Progenitor cell of endocrine pancreas (in vitro differentiated cells): ENCODE measurements at places on chromosomes 16 and 17. TPM values are rescaled to one million over a fixed set of nuclear protein-coding genes. Genes with fewer than 3 reads are reported as not detected.

Gene PRAC1
- not detected in 2 replicates for total RNA-seq

DNA sequence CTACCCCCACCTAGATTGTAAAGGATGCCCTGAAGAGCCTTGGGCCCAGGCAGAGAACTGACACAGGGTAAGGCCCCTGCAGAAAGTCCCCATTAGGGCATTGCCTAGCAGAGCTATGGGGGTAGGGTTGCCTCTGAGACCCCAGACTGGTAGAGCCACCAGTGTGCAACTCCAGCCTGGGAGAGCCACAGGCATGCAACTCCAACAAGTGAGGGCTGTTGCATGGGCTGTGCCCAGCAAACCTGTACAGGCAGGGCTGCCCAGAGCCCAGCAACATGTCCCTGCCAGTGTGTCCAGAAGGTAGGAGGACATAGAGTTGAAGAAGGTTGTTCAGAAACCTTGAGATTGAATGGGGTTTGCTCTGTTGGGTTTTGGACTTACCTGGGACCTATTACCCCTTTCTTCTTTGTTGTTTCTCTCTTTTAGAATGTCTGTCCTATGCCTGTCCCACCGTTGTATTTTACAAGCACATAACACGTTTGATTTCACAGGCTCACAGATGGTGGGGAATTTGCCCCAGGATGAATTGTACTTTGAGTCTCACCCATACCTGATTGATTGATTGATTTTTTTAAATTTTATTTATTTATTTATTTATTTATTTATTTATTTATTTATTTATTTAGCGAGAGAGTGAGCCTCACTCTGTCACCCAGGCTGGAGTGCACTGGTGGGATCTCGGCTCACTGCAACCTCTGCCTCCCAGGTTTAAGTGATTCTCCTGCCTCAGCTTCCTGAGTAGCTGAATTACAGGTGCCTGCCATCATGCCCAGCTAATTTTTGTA is 16.4 kb downstream of the SGF29 start:
- no peak for DNase-seq

- no peak for DNase-seq
Measured at GRCh38 chr16:48542966-48543365, 67.0 kb downstream of the N4BP1 start.

GRCh38 chr17:75181608-75182318 is 996 bp downstream of the SUMO2 start:
- no peak for DNase-seq

GRCh38 chr17:29625037-29625750 is 2.5 kb upstream of the CORO6 start:
- no peak for DNase-seq

- no peak for DNase-seq
Measured at GRCh38 chr17:6159541-6160231, 89.5 kb downstream of the WSCD1 start.

DNA sequence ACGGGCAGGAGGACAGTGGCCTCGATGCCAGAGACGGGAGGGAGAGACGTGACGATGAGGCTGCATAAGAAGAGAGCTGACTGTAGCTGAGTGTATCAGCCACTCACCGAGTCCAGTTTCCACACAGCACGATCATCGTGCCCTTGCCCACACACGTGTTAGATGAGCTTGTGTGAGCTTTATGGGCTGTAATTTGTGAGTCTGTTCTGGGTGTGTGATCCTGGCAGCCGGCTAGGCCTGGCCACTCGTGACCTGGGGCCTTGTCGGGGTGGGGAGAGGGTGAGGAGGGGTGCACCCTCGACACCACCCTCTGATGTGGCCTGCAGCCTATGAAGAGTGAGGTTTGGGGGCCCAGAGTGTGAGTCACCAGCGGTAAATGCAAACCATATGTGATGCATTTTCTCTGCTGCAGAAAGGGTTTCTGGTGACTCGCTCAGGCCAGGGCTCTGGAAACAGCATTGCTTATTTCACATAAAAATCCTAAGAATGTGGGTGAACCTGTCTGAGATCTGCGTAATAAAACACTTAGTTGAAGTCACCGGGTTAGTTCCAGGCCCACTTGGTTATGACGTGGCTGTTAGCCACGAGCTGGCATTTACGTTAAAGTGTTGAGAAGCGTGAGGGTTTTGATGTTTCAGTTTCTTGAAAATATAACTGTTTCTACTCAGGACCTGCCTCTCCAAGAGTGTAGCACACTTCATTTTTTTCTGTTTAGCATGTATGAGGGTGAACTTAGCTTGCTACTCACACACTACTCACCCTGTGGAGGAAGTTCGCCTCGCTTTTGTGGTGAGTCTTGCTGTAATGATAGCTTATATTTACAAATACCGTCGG is 4.2 kb downstream of the METRNL start:
- no peak for DNase-seq

- no peak for DNase-seq
Measured at GRCh38 chr17:81948635-81949378, 1.8 kb upstream of the MYADML2 start.

GRCh38 chr16:21120976-21121520 is 29.6 kb downstream of the DNAH3 start:
- DNase-seq, result no peak

Gene OR1E2
- not detected in 2 replicates for total RNA-seq

GRCh38 chr17:6075845-6076244 is 5.7 kb downstream of the WSCD1 start:
- DNase-seq, result no peak

DNA sequence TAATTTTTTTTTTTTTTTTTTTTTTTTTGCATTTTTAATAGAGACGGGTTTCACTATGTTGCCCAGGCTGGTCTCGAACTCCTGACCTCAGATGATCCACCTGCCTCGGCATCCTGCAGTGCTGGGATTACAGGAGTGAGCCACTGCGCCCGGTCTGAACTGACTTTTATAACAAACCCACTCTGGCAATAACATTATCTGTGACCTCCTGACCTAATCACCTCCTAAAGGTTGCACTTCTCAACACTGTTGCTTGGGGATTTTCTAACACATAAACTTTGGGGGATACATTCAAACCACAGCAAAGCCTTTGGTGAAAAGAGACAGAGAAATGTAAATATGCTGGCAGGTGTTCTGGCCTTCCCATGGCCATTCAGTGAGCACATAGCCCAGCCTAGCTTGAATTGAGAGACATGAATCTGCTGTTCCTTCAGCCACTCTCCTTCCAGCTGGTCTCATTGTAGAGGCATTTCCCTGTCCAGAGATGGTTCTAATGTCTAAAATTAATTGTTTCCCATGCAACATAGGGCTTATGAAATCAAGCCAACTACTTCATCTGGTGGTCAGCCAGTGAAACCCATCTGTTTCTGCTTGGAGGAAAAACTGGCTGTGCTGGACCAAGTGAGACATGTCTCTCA is 28.3 kb downstream of the LYRM1 start:
- no peak for DNase-seq

Gene C16orf86
- total RNA-seq, result 2.5 and 2.6 TPM in 2 replicates

DNA sequence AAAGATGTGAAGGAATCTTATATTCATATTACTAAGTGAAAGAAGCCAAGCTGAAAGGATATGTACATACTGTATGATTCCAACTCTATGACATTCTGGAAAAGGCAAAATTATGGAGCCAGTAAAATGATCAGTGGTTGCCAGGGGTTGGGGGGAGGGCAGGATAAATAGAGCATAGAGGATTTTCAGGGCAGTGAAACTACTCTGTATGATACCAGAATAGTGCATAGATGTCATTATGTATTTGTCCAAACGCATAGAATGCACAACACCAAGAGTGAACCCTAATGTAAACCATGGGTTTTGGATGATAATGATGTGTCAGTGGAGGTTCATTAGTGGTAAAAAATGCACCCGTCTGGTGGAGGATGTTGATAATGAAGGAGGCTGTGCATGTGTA is 71.0 kb upstream of the ZNF423 start:
- DNase-seq, result no peak

GRCh38 chr17:29107084-29107483 is 64.1 kb downstream of the PIPOX start:
- no peak for DNase-seq

DNA sequence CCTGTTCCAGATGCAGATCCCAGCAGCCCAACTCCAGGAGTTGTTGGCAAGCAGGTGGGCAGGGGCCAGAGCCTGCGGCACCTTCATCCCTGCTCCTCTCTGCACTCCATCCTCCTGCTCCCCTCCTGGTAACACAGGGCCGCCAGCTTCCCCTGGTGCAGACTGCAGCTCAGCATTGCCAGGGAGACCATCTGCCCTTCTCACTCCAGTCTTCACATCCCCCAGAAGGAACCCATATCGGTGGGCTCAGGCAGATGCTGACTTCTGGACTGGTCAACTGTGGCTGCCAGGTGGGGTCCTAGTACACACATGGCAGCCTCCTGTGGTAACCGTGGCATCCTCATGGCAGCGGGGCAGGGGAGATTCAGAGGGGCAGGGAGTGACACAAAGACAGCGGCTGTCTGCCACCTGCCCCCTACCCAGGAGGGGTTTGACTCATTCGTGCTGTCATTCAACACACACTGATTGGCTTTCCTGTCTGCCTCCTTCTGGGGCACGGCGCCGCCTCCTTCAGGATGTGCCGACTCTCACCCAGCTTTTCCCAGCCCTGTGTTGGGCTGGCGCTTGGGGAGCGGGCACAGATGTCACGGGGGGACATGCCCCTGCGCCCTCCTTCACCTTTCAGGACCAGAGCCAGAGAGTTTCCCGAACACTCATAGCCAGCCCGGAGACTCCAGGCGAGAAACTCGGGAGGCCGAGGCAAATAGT is 120.9 kb downstream of the CMIP start:
- no peak for DNase-seq

GRCh38 chr16:82754716-82755513 is 128.1 kb downstream of the CDH13 start:
- DNase-seq, result no peak

GRCh38 chr16:25033852-25034251 is 18.7 kb upstream of the ARHGAP17 start:
- no peak for DNase-seq

Gene ZNF207
- total RNA-seq, result 226 and 240 TPM in 2 replicates

DNA sequence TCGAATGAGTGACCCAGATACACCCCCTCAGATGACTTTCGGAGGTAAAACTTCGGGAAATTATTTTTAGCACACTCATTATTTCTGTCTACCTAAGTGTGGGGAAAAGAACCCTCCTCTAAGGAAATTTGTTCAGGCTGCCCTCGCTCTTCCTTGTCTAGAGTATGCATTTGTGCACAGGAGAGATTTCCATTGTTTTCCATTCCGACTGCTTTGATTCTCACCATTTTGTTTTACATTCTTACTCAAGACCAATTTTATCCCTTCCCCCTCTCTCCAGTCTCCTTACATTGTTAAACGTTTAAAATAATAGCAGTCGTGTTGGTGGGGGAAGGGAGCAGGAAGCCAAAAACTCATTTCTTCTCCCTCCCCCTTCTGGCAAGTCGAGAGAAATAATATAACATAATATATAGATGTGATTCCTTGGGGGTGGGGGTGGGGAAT is 1.5 kb upstream of the CHD3 start:
- no peak for DNase-seq

DNA sequence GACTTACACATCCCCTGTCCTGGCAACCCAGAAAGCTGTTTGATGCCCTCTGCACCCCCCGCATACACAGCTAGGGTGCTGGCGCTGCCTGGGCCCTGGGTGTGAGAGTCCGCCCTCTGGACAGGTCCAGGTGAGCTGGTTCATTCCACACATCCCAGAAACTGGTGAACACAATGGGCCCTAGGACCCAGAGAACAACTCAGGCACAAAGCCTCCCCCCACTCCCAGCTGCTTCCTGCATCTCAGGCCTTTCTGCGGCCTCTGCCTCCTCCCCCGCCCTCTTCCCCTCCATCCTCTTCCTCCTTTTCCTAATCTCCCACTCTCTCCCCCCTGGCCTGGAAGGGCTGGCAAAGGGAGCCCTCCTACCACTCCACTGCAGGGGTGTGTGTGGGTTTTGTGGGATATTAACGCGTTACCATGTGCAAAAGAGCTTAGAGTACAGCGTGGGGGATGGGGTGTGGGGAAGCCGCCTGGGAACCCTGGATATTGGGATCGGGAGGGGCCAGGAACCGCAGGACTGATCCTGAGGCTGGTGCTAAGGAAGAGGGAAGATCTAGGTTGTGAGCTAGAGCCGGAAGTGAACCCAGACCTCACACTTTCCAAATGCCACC is 1.6 kb upstream of the PPP1R9B start:
- peak; percentile 37 for DNase-seq

Gene HDAC5
- total RNA-seq, result 39.0 and 41.3 TPM in 2 replicates

GRCh38 chr17:75295201-75296158 is 6.2 kb upstream of the SLC25A19 start:
- no peak for DNase-seq

Gene CD300A
- total RNA-seq, result 3.9 and 4.5 TPM in 2 replicates

GRCh38 chr17:1793447-1793806 is 31.6 kb downstream of the SERPINF1 start:
- DNase-seq, result no peak

DNA sequence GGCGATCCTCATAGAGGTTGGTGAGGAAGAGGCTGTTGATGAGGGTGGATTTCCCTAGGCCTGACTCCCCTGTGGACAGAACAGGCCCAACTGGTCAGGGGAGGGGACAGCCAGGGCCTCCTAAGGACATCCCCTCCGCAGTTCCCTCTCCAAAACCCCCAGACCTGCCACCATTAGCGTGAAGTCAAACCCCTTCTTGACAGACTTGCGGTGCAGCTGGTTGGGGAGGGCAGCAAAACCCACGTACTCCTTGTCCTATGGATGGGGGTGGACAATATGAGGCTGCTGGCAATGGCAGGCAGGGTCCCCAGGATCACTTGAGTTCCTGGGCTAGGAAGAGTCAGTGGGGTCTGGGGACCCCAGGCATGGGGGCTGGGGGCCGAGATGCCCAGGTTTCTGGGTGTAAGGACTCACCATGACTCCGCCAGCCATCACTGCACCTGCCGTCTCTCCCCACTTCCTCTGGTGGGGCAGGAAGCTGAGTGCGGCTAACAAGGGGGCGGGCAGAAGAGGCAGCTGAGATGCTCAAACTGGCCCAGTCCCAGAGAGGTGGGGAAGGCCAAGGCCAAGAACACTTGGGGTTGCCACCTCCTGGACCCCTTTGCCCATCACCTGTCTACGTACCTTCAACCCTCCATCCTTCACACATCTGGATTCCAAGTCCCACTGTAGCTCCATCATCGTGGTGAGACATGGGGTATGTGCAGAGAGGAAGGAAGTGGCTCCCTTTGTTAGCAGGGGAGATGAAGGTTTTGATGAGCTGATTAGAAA is at the start of gene SEPTIN1:
Gene SEPTIN1 (minus strand): TSS at position 451 of the 771 bp plus-strand sequence. CDS start 19 bp downstream, at position 432.
- DNase-seq, result no peak

DNA sequence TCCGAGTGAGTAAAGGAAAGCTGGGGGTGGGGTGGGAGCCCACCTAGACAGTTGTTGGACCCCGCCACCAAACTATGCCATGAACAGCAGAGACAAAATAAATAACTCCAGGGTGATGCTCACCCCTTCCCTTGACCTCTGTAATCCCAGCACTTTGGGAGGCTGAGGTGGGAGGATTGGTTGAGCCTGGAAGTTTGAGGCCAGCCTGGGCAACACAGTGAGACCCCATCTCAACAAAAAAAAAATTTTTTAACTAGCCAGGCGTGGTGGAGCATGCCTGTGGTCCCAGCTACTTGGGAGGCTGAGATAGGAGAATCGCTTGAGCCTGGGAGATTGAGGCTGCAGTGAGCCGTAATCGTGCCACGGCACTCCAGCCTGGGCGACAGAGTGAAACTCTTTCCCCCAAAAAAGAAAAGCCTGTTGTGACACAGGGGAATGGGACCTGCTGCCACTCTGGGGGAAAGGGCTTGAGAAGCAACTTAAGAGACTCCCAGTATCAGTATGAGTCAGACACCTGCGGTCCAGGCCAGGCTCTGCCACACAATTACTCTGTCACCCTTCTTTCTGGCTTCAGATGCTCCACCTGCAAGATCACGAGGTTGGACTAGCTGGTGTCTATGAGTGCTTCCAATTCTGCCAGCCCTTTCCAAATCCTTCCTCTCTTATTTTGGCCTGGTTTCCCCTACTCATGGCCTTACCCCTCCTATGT is 5.0 kb downstream of the SGCA start:
- DNase-seq, result no peak
